Temporal lobe (tissue), 4 donors: ENCODE measurements at places on chromosomes 7 and 10. TPM values are rescaled to one million over a fixed set of nuclear protein-coding genes. Genes with fewer than 3 reads are reported as not detected.

Gene TUBGCP2
- 34.2 TPM for total RNA-seq

Gene DNAJC2
- 11.6 TPM for total RNA-seq

Gene MYL7
- 0.25 TPM for total RNA-seq

Gene CHAT
- total RNA-seq, result not detected

Gene TMEM270
- not detected for total RNA-seq

Gene DYNC1I1
- total RNA-seq, result 147 TPM

Gene SLC16A9
- 9.8 TPM for total RNA-seq

Gene NSUN6
- total RNA-seq, result 30.0 TPM

Gene EPO
- not detected for total RNA-seq

Gene PNLIPRP2
- not detected for total RNA-seq

Gene CCDC146
- 11.8 TPM for total RNA-seq

Gene FEZF1
- total RNA-seq, result 0.25 TPM

Gene TEX47
- total RNA-seq, result not detected

Gene PCDH15
- 6.1 TPM for total RNA-seq

Gene TMEM229A
- 0.74 TPM for total RNA-seq

Gene PLXNA4
- total RNA-seq, result 89.2 TPM

Gene CRPPA
- 4.4 TPM for total RNA-seq

Gene MYL10
- total RNA-seq, result not detected

Gene CLDN4
- total RNA-seq, result 0.25 TPM

Gene ITPRID1
- 1.5 TPM for total RNA-seq

Gene ZWINT
- total RNA-seq, result 4.9 TPM

Gene ERVW-1
- not detected for total RNA-seq

Gene GDF2
- total RNA-seq, result not detected
